CD14-positive monocyte (primary cell): ENCODE measurements at places on chromosomes 1 and 21.

- DNase-seq, result no peak
Measured at GRCh38 chr1:220454155-220454777, 73.7 kb upstream of the MARK1 start.

DNA sequence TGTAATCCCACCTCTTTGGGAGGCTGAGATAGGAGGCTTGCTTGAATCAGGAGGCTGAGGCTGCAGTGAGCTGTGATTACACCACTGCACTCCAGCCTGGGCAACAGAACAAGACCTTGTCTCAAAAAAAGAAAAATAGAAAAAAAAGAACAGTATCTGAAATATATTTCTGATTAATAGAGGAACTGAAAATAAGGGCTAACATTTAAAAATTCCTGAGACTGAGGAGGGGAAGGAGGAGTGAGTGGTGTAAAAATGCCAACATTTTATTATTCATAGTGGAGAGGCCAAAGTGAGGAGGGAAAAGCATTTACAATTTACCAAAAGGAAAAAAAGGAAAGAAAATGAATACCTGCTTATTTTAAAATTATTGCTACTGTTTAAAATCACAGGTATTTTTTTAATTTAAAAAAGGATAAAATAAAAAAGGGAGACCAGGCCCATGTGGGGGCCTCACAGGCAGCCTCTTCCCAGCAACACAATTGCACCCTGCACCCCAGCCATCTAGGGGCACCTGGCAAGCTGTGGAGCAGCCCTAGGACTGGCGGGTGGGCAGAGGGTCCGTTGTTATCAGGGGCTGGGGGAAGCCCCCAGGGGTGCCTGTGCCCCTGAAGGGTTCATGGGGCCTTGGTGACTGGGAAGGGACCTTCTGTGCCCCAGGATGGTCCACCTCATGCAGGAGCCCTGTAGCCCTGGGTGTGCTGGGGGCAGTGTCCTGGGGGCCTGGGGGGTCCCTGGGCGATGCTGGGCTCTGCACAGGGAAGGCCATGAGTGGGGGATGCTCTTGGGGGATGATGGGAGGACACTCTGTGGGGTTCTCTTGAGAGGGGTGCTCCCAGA, 34.8 kb upstream of the ADARB1 start:
- DNase-seq, result no peak

- DNase-seq, result no peak
Measured at GRCh38 chr1:36479505-36480051, 3.1 kb downstream of the CSF3R start.

GRCh38 chr1:11898086-11898785, 28.0 kb downstream of the KIAA2013 start:
- DNase-seq, result no peak

GRCh38 chr1:234091876-234092275, 187.4 kb downstream of the SLC35F3 start:
- DNase-seq, result no peak
